ENCODE measurements at places on chromosomes 3 and 15.

- no peak for DNase-seq
Observed at GRCh38 chr3:150429767-150430671, 21.9 kb downstream of the TSC22D2 start.

GRCh38 chr3:8301977-8302735 lies 199.5 kb upstream of the LMCD1 start:
- DNase-seq: no peak

- DNase-seq: no peak
Observed at GRCh38 chr3:100535610-100535943, 43.2 kb downstream of the TMEM45A start.

DNA sequence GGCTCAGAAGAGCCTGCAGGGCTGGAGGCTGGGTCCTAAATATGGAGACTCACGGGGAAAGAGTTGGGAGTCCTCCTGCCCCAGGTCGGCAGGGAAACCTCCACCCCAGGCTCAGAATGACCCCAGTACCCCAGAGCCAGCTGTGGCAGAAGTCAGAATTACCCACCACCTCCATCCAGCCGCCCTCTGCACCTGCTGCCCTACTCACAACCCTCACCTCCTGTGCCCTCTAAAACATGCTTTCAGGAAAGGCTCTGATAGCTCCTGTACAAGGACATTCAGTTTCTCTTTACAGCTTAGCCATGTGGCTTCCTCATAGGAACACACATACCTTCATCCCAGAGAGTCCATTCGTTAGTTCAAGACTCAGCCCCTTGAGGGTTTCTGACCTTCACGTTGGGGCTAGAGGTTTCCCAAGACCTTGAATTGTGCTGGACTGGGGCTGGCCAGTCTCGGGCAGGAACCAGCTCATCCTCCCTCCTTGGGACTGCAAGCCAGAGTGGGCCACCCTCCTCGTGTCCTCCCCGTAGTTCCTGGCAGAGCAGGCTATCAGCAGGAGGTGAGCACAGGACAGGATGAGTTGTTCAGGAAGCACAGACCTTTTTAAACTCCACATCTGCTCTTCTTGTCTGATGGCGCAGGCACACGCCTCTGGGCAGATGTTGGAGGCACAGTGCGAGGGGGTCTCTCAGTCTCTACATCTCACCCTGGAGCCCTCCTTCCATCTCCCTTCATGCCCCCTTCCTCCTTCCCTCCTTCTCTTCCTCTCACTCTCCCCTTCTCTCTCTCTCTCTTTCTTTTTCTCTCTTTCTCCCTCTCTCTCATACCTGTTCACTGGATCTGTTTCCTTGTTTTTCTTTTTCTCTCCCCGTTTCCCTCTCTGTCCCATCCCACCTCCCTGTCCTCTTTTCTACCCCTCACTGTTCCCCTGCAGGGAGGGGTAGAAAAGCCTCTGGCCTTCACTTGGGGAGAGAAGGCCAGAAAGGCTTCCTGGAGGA lies 55.9 kb upstream of the NR2C2 start:
- DNase-seq: no peak

DNA sequence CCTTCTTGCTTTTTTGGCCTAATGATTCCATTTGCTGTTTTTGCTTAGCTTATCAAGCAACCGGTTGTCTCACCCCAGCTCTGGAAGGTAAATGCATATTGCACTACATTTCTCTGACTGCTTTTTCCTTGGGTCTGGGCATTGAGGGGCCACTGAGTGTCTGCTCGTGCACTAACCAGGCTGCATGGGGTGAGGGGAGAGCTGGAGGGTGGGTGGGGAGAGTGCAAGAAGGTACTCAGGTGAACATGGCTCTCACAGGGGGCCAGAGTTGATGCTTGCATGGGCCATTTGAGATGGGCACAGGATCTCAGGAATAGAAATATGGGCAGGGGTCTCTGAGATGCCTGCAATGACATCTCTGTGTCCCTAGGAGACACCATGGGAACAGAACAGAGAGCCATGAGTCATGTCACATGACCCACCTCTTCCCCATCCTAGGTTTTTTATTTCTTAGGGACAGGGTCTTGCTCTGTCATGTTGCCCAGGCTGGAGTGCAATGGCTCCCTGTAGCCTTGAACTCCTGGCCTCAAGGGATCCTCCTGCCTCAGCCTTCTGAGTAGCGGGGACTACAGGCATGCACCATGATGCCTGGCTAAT lies 6.2 kb downstream of the ALPK3 start:
- no peak for DNase-seq

GRCh38 chr3:52518723-52519444 lies 14.8 kb downstream of the NT5DC2 start:
- no peak for DNase-seq

DNA sequence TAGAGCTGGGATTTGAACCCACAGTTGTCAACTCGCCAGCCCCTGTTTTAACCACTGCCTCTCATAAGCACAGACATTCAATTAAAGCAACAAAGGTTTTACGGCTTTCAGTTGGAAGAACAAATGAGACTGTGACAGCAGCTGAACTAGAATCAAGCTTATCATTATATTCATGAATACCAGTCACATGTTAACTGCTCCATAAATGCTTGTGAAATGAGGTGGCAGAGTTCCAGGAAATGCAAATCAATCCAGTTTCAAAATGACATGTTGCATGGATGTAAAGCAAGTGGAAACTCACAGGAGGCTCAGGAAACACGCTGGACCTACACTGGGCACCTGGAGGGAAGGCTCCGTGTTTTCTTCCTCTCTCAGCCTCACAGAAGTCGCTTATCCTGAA lies 3.9 kb downstream of the GP5 start:
- no peak for DNase-seq

All from CD4-positive, alpha-beta T cell treated with Interleukin-17A for 4 hours (primary cell).